NCI-H460 (cell line): ENCODE measurements at places on chromosomes 4 and X. TPM values are rescaled to one million over a fixed set of nuclear protein-coding genes. Genes with fewer than 3 reads are reported as not detected.

The GDPD2 gene
- not detected in 2 replicates for total RNA-seq

The KIF4A gene
- total RNA-seq, result 30.3 and 34.0 TPM in 2 replicates

The VSIG1 gene
- total RNA-seq, result not detected in 2 replicates

The CT45A2 gene
- total RNA-seq, result not detected in 2 replicates

The TMEM131L gene
- total RNA-seq, result 6.6 and 9.7 TPM in 2 replicates

GRCh38 chrX:25049357-25049756 is 33.6 kb upstream of the ARX start:
- DNase-seq, result no peak

- DNase-seq, result no peak
Measured at GRCh38 chr4:113572620-113573019, 188.9 kb downstream of the CAMK2D start.

- DNase-seq, result no peak
Measured at GRCh38 chr4:57043347-57044251, 64.9 kb downstream of the POLR2B start.

- DNase-seq, result no peak
Measured at GRCh38 chr4:28565396-28565795, 1704.8 kb downstream of the STIM2 start.

GRCh38 chr4:158161551-158162354 is 11.1 kb downstream of the GASK1B start:
- DNase-seq, result peak; percentile 84
